ENCODE measurements at places on chromosomes 16 and 17. TPM values are rescaled to one million over a fixed set of nuclear protein-coding genes. Genes with fewer than 3 reads are reported as not detected.

GRCh38 chr17:1490643-1491442 lies 1.6 kb downstream of the MYO1C start:
- peak; percentile 63 for ATAC-seq

The CCL13 gene
- not detected for total RNA-seq

GRCh38 chr16:74944466-74944865 lies 40.5 kb downstream of the WDR59 start:
- ATAC-seq: no peak

- ATAC-seq: no peak
Measured at GRCh38 chr16:89273741-89274472, 56.4 kb downstream of the ZNF778 start.

DNA sequence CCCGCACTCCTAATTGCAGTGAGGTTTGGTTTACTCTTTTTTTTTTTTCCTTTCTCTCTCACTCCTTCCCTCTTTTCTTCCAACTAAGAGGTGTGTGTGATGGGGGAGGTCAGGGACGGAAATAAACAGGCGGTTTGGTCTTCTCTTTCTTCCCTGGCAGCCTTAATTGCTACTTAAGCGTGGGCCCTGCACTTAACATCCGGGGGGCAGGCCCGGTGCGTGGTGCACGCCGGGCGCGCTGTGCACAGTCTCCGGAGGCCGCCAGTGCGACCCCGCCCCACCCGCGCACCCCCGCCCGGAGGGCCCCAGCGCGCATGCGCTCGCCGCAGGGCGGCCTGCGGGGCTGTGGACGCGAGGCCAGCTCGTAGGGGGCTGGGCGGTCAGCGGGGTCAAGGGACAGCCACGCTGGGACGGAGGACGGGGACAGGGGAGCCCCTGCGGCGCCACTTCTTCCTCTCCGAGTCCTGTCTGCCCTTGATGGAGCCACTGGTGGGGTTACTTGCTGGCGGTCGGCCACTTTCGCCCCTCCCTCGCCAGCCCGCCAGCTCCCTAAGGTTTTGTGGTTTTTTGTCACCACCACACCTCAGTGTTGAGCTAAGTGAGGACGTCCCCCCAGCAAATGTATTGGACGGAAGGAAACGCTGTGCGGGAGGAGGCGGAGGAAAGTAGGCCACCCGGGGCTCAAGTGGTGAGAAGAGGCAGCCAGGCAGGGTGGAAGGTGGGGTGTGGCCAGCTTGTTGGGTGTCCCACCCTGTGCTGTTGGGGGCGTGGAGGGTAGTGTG lies 120.9 kb downstream of the MRM1 start:
- peak; percentile 93 for ATAC-seq

GRCh38 chr17:36132421-36132831 lies 28.8 kb downstream of the CCL4 start:
- ATAC-seq: no peak

DNA sequence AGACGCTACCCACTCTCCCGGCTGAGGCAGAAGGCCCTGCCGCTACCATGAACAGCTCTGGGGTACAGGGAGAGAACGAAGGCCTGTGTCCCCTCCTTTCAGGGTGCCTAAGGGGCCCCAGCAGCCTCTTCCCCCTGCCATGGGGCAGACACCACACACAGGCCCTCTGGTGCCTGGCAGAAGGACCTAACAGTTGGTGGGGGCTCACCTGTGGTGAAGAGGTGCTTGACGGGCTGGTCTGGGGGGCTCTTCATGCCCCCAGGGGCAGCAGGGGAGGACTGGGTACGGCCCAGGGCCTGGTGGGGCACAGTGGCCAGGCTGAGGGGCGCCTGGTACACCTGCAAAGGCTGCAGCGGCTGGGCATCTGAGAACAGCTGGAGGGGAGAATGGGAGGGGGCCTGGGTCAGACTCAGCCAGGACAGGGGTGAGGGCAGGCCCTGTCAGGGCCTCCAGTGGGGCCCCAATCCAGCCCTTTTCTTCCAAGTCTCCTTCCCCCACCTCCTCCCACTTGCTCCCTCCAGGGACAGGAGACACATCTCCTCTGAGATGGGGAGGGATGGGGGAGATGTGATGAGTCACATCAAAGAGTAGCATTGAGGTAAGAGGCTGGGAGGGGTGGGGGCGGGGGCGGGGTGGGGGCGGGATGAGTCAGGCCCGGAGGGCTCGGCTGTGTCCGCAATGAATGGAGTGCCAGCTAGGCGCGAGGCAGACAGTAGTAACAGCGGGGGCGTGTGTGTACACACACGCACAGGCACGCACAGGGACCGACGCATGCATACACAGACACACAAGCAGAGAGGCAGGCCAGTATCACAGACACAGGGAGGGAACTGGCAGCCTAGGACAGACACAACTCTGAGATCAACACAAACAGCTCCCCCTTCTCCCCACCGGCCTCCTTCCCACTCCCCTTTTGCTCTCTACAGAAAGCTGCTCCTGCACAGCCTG lies 16.1 kb downstream of the G6PC3 start:
- peak; percentile 92 for ATAC-seq

The CASKIN1 gene
- total RNA-seq: 6.7 TPM

The ABCA9 gene
- total RNA-seq: 36.1 TPM

The HP gene
- total RNA-seq: 3.8 TPM

The DYNC1LI2 gene
- 108 TPM for total RNA-seq

DNA sequence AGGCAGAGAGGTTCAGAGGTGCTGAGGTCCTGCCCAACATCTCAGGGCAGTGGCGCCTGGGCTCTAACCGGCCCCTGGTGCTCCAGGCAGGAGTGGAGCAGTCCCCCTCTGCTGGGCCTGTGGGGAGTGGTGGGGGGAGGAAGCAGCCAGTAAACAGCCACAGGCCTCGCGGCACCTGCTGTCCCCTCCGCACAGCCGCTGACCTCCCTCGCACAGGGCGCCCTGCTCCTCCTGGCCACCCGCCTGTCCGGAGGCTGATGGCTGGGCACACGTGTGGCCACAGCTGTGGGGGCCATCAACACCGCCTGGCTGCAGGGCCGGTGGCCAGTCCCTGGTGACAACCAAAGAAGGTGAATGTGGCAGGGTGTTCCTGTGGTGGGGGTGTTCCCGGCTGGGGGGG lies 36.8 kb upstream of the PABPN1L start:
- ATAC-seq: peak; percentile 46

The KRT28 gene
- total RNA-seq: not detected

GRCh38 chr17:82391496-82392066 lies 20.0 kb downstream of the UTS2R start:
- ATAC-seq: no peak

- ATAC-seq: no peak
Measured at GRCh38 chr17:58643147-58643546, 48.7 kb downstream of the TEX14 start.

GRCh38 chr17:28049071-28049470 lies 6.6 kb downstream of the NLK start:
- ATAC-seq: no peak

- ATAC-seq: no peak
Measured at GRCh38 chr16:56190677-56191155, 573 bp upstream of the GNAO1 start.

The CDH11 gene
- total RNA-seq: 20.3 TPM

The ULK2 gene
- total RNA-seq: 23.2 TPM

DNA sequence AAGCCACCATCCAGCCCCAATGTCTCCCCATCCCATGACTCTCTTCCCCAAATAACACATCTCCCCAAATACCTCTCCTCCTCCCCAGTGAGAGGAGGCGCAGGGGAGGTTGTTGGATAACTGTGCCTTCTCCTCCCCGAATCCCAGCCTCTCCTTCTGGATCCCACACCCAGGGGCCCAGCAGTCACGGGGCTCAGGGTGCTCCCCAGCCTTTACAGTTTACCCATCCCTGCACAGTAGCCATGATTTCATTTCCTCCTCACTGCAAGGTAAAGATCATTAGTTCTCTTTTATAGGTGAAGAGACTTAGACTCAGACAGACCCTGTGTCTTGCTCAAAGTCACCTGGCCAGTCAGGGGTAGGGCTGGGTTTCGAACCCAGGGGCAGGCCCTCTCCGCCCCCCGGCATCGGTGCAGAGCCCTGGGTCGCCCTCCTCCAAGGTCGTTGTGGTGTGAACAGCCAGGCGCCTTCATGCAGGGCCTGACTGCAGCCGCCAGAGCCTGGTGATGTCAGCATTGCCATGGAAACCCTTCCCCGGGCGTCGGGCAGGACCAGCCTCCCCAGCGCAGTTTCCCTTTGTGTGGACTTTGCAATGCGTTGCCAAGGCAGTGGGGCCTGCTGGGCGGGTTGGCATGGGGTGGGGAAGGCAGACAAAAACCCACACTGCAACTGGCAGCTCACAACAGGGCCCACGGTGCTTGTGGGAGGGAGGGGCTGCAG lies 53.3 kb upstream of the TOB1 start:
- peak; percentile 98 for ATAC-seq

The ATAD5 gene
- 2.9 TPM for total RNA-seq

GRCh38 chr16:66536525-66536924 lies 13.4 kb downstream of the TK2 start:
- no peak for ATAC-seq

The SLC5A10 gene
- 0.27 TPM for total RNA-seq

DNA sequence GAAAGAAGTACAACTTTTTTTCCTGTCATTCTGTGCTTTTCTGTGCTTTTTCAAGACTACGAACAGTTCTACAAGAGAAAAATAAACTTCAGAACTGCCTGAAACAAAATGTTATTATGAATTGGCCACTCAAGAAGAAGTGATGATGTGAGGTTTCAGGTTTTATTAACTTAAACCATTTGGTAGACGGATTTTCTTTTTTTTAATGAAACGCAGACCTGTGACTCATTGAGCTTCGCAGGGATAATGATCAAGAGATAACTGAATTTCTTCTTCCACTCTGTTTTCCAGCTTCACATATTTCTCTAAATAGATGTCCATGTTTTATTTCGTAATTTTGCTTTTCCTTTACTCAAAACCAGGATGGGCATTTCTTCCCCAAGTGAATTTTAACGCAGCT lies 32.7 kb downstream of the AIPL1 start:
- no peak for ATAC-seq

The ABAT gene
- 43.0 TPM for total RNA-seq

DNA sequence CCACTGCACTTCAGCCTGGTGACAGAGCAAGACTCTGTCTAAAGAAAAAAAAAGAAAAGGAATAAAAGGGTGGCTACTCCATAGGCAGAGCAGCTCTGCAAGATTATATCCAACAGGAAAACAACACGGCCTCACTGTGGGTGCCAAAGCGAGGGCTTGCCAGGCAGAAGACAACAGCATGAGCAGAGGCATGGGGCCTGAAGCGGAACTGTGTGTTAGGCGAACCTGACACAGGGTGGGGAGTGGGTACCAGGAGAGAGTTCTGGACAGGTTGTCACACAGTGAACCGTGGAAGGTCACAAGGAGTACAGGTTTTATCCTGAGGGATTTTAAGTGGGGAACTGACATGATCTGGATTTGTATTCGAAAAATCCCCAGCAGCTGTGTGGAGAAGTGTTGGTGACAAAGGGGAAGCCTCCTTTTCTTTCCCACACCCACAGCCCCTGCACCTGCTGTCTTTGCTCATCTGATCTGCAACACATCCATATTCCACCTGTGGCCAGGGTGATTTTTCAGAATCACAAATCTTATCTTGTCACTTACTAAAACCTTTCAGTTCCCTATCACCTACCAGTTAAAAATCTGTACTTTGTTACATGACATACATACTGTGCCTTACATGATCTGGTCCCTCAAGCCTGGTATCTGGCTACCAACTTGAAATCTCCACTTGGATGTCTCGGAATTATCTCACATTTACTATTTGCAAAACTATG lies 23.2 kb upstream of the ARHGAP17 start:
- ATAC-seq: no peak

The MPP3 gene
- total RNA-seq: 6.6 TPM

DNA sequence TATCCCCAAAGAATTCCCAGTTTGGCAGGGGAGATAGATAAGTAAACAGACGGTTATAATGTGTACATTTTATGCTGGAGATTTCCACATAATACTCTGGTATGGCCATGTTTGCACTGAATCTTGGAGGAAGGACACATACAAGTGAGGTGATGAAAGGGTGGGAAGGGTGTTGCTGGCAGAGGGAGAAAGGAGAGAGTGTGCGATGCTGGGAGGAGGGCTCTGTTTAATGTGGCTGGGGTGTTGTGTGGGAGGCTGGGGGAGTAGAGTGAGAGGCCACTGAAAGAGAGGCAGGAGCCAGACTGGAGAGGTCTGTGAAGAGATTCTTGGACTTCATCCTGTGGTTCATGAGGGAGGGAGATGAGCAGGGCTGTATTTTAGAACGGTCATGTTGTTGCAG lies 87.6 kb downstream of the SPACA3 start:
- no peak for ATAC-seq

DNA sequence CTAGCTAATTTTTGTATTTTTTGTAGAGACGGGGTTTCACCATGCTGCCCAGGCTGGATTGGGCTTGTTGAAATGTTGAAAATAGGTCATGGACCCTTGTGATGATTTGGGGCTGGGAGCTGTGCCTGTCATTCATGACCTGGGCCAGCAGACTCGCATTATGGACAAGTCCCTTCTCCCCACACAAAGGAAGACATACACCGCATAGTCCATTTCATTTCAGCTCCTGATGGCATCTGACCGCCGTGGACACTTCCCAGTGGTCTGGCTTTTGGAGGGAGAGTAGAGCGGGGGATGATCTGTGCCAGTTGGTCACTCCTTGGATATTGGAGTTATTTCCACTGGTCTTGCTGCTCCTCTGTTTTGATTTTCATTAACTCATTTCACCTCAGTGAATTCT lies 34.8 kb downstream of the MPRIP start:
- ATAC-seq: no peak

The HASPIN gene
- total RNA-seq: 7.5 TPM

The NTN3 gene
- total RNA-seq: 3.8 TPM

The STARD3 gene
- total RNA-seq: 26.6 TPM

The TBC1D3E gene
- total RNA-seq: not detected

The TGFB1I1 gene
- 3.5 TPM for total RNA-seq

The HBZ gene
- total RNA-seq: not detected

DNA sequence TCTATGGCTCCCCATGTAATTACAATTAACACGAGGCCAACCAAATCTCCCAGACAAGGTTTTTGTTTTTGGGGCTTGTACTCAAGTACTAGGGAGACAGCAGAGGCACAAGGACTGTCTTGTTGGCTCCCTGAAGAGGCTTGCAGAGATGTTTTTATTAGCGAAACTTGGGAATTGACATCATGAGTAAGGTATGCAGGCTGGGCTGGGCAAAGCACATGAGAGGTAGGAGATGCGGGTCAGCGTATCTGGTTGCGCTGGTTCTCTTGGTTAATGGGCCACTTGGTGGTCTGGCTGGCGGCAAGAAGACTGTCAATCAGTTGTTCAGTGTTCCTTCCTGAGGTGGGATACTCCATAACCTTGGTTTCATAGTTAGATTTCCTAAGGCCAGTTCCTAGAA lies 28.9 kb downstream of the LCMT1 start:
- ATAC-seq: no peak

DNA sequence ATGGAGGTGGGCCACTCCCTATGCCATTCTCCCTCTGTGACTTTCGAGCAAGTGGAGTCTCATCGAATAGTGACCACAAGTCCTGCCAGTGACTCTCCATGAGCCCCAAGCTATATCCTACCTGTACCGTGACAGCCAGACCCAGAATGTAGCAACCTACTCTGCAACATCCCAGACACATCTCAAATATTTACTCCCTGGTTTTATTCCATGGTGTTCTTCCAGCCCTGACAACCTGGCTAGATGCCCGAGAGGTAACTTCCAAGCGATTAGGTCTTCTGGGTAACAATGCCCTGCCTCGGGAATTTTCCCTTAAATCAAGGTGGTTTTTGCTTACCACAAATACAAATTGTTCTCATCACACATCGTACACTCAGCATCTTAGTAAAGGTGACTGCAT lies 211.7 kb downstream of the ZFHX3 start:
- ATAC-seq: no peak

The CSH1 gene
- not detected for total RNA-seq

- no peak for ATAC-seq
Measured at GRCh38 chr17:6509031-6509771, 47.2 kb downstream of the PITPNM3 start.

The OR4D1 gene
- 0.25 TPM for total RNA-seq
